ENCODE measurements at places on chromosomes 2 and 18. TPM values are rescaled to one million over a fixed set of nuclear protein-coding genes. Genes with fewer than 3 reads are reported as not detected.

Gene GPR75
- total RNA-seq: 15.0 TPM

Gene SLC19A3
- total RNA-seq: 1.5 TPM

Gene LYPD1
- 24.1 TPM for total RNA-seq

Gene NCKAP5
- 9.3 TPM for total RNA-seq

Gene SLC8A1
- total RNA-seq: 109 TPM

Gene MC2R
- not detected for total RNA-seq

All from temporal lobe (tissue), 4 donors.